ENCODE measurements at places on chromosomes 5 and 9.

- no peak for DNase-seq
Observed at GRCh38 chr5:62011089-62011664, 294.8 kb upstream of the KIF2A start.

DNA sequence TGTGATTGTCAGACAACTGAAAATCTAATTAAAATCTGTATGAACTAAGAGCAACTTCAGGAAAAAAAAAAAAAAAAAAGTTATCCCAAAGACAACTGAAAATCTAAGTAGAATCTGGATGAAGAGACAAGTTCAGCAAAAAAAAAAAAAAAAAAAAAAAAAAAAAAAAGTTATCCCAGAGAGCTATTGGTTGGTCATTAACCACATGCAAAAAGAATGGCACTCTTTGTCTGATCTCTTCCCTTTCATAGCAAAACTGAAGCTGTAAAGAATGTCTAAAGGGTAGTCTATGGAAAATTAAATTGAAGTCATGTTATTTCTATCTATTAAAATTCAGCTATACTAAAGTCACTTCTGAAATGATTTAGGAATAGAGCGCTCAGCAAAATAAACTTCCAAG lies 32.9 kb downstream of the STRBP start:
- DNase-seq = no peak

DNA sequence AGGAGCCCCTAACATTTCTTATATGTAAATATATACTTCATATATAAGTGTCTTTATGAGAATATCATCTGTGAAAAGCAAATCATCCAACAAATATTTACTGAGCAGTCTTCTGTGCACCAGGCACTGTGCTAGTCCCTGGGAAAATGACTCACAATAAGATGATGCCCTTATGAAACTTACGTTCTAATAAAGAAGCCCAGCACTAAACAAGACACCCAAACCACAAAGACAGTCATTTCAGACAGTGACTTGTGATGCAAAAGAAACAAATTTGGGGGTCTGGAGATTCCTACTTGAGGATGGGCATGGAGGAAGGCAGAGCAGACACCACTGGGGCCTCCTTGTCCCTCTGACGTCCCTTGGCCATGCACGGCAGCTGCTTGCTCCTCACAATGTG lies 30.6 kb upstream of the PPP1R2B start:
- DNase-seq = no peak

GRCh38 chr9:90005388-90005787 lies 400.6 kb downstream of the GADD45G start:
- DNase-seq = no peak

- DNase-seq = no peak
Observed at GRCh38 chr9:86186696-86187095, 72.8 kb downstream of the C9orf153 start.

GRCh38 chr9:69396759-69397158 lies 71.7 kb downstream of the ENTREP1 start:
- DNase-seq = no peak

GRCh38 chr5:161676103-161676502 lies 9.4 kb upstream of the GABRA6 start:
- DNase-seq = no peak
